ENCODE measurements at places on chromosomes 1 and 21.

- DNase-seq, result no peak
Measured at GRCh38 chr1:193448682-193449461, 262.5 kb upstream of the B3GALT2 start.

DNA sequence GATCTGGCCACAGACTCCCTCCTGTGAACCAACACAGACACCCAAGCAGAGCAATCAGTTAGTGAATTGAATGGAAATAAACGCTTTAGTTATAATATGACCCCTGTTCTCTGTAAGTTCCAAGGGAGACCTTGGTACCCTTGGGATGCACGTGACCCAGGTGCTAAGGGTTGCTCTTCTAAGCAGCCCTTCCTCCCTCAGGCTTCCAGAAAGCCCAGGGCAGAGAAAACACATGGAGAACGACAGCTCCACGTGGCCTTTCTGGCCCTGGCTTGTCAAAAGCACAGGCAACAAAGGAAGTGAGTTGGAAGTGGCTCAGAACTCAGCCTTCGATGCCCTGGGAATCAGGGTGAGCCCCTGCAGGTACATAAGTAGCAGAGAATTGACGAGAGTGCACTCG is 57.4 kb downstream of the LACTBL1 start:
- no peak for DNase-seq

DNA sequence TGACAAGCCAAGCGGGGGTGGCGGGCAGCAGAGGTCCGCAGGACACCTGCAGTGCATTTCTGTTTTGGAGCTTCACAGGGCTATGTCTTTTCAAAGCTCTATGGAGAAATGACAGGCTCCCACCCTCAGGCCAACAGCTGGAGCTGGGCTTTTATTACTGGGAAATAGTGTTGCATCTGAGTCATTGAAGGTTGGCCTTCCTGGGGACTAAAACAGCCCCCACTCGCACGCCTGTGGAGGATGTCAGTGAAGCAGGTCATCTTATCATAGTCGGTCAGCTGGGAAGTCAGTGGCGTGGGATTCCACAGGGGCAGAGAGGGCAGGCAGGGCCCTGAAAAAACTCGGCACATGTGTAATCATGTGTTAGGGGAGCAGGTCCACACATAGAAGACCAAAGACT is 55.3 kb downstream of the NTPCR start:
- DNase-seq, result no peak

- no peak for DNase-seq
Measured at GRCh38 chr1:156042828-156043227, 10.8 kb downstream of the UBQLN4 start.

GRCh38 chr1:201169971-201170532 is 15.8 kb upstream of the TMEM9 start:
- DNase-seq, result no peak

- no peak for DNase-seq
Measured at GRCh38 chr1:78497201-78497600, 6.4 kb downstream of the PTGFR start.

GRCh38 chr1:30325085-30325935 is 398.1 kb downstream of the MATN1 start:
- DNase-seq, result no peak

- DNase-seq, result peak; percentile 59
Measured at GRCh38 chr1:114126261-114127095, 27.2 kb downstream of the SYT6 start.

DNA sequence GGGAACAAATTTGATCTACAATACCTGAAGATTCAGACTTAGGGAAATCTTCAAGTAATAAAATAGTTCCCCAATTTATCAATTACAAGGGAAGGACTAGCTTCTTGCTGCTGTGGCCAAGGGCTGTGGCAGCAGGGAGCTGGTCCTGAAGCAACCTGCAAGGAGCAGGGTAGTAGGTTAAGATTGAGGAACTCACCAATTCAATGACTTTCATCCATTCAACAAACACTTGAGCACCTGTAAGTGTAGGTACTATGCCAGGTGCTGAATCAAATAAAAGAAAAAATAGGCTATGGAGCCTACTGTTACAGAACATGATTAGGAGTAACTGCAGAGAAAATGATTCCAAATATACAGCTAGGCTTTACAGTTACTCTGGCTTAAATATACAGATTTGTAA is 64.2 kb upstream of the RBM34 start:
- no peak for DNase-seq

DNA sequence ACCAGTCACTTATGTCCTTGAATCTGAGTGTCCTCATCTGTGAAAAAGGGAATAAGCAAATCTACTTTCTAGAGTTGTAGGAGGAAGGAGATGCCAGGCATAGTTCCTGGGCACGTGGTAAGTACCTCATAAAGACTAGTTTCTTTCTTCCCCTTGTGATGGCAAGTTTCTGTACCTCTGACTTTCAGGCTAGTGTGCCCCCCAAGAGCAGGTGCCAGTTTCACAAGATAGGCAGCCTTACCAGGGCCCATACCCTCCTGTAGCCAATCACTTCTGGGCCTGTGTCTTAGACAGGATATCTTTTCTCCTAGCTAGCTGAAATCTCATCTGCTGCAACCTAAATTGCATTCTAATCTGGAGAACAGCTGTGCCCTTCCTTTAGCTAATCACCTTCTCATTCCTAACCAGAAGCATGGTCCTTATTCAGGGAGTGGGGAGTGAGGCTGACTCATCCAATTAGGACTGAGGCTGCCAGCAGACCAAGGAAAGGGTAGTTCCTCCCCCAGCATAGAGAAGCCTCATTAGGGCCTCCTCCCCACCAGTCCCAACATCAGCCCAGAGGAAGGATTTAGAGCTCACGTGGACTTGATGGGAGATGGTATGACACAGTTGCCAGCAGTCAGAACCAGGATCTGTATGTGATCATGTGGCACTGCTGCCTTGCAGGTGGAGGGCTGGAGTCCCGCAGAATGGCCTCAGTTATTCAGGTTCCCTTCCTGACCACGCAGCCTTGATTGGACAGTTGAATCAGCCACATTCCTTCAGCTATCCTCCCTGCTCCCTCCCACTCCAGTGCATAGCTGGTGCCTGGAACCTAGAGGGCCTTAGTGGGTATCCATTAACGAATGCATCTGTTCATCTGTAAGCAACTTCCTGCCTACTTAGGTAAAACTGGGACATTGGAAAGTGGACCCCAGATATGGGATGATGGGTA is 7.9 kb downstream of the KLHDC8A start:
- DNase-seq, result no peak

GRCh38 chr1:239389703-239390102 is 3.3 kb downstream of the CHRM3 start:
- no peak for DNase-seq

- DNase-seq, result no peak
Measured at GRCh38 chr1:3504822-3505153, 50.3 kb downstream of the ARHGEF16 start.

- no peak for DNase-seq
Measured at GRCh38 chr21:44766818-44767354, 34.7 kb downstream of the UBE2G2 start.

DNA sequence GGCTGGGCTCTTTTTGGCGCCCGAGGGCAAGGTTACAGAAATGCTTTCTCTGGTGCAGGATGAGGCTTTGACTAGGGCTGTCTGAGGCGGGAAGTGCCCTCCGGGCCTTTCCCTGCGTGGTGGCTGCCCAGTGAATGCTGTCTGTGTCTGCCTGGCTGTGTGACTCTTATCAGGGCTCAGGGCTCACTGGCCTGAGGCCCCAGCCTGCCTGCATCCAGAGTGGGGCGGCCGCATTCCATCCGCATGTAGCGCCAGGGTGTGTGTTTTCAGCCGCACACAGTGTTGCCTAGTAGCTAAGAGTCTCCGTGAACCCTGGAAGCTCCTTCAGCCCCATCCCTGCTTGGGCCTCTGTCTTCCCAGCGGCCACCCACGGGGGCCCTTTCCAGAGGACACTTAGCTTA is 59.1 kb downstream of the FAAP20 start:
- no peak for DNase-seq

DNA sequence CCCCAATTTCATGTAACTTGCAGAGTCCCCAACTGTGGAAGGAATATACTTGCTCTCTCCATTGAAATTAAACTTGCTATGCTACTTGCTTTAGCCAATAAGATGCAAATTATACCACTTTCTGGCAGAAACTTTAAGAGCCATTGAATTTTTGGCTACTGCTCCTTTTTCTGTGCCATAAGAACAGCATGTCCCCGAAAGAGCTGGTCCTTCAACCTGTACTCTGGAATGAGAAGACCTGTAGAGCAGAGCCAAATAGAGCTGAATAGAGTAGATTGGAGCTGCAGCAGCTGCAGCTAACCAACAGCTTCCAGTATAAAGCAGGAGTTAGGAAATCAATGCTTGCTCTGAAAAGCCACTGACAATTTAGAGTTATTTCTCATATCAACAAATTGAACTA is 472.3 kb upstream of the B3GALT2 start:
- no peak for DNase-seq

GRCh38 chr21:41480086-41480690 is 27.8 kb downstream of the TMPRSS2 start:
- DNase-seq, result no peak

DNA sequence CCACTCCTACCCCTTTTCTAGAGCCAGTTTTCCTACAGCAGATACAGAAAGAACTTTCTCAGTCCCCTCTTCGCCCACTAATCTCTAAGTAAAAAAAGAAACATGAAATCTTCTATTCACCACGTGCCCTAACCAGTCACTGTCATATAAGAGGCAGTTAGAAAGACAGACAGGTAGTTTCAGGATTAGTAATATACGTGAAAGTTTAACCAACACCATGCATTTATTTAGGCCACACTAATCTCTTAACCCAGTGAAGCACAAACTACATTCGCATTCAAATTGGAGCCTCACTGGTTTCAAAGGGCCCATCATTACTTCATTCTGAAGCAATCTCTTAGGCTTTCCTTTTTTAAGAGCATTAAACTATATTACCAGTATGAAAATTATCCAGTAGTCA is 10.1 kb downstream of the GPATCH2 start:
- DNase-seq, result peak; percentile 72

GRCh38 chr1:54551891-54552290 is 3.9 kb downstream of the ACOT11 start:
- DNase-seq, result no peak

DNA sequence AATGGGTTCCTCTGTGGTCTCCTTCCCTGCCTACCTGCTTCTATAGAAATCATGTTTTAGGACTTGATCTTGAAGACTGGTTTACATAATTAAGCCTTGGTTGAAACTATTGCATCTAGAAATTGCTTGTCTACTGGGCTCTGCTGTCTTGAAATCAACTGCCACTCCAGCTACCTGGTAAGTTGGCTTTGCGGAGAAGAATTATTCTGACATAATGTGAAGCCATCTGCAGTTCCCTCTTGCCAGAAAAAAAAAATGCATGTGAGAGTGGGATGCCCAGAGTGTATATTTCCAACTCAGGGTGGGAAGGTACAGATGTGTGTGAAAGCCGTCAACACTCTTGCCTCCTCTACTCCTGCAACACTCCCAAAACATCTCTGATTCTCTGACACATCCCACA is 27.2 kb downstream of the C8B start:
- no peak for DNase-seq

DNA sequence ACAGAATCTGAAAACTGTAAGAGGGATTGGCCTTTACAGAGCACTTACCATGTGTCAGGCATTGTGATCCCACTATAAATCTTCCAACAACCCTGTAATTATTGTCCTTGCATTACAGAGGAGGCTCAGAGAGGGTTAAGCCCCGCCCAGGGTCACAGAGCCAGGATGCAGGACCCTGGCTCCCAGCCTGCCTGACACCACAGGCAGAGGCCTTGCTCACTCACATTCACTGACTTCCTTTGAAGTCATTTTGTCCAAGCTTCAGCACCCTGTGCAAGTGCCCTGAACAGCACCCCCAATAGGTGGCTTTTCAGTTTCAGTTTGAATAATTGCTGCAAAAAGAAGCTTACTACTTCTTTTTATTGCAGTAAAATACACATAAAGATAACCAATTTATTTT is 256.8 kb upstream of the NFIA start:
- DNase-seq, result no peak

DNA sequence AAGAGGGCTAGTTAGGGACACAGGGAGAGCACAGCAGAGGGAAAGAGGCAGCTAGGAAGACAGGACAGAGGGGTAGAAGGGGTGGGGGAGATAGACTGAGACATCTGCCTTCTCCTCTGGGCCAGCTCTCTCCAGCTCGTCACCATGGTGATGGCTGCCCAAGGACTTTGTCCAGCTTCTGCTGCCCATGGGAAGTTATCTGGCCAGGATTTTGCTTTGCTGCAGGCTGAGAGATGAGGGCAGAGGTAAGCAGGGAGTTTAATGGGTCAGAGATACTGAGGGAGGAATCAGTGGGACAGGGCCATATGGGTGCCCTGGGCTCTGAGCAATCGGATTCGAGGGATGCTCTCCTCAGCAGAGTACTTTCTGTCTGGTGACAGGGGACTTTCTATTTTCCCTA is 34.5 kb upstream of the GPR37L1 start:
- DNase-seq, result no peak

- DNase-seq, result peak; percentile 82
Measured at GRCh38 chr1:212794561-212795014, 2.9 kb downstream of the TATDN3 start.

DNA sequence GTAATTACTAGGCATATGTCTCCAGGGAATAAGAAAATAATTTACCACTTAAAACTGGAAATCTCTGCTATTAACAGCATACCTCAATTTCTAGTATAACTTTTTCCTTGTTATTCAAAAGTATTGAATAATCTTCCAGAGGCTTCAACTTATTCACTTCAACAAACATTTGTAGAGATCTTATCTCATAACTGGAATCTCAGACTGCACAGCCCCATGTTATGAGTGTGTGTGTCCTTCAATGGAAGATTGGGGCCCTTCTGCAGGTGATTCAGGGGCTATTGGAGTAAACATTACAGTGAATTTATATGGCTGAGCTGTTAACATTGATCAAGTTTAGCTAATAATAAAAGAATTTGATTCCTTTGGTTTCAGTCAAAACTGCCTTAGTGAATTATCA is 946.1 kb downstream of the TTLL7 start:
- DNase-seq, result no peak

DNA sequence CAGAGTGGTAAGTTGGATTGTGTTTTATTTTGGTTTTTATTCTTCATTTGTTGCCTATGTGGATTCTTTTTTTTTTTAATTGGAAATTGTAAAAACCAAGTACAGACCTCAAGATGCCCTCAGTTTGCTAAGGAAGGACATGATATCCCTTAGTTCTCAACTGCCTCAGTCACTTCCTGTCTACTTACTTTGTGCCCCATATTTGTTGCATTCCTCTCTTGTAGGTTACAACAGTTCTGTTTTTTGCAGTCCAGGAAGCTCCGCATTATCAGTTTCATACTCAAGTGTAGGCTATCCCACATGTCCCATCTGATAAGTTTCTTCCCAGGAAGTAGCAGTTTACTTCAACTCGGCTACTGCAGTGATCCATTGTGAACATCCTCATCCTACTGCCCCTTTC is 82.0 kb downstream of the RPAP2 start:
- no peak for DNase-seq

- DNase-seq, result no peak
Measured at GRCh38 chr1:214155987-214156625, 124.9 kb upstream of the SMYD2 start.
